ENCODE measurements at places on chromosomes 1 and 21. TPM values are rescaled to one million over a fixed set of nuclear protein-coding genes. Genes with fewer than 3 reads are reported as not detected.

SPSB1 gene
- polyA plus RNA-seq = 16.9 TPM

UMODL1 gene
- polyA plus RNA-seq = not detected

DIPK1A gene
- polyA plus RNA-seq = 10.5 TPM

SRRM1 gene
- polyA plus RNA-seq = 59.6 TPM

USH2A gene
- not detected for polyA plus RNA-seq

YTHDF2 gene
- 51.4 TPM for polyA plus RNA-seq

TEX38 gene
- not detected for polyA plus RNA-seq
